Mesenteric fat pad (tissue), 1 donor: ENCODE measurements at places on chromosomes 5 and 9.

- no peak for DNase-seq
These were observed 21.5 kb upstream of the RFK start for GRCh38 chr9:76415731-76416130.

DNA sequence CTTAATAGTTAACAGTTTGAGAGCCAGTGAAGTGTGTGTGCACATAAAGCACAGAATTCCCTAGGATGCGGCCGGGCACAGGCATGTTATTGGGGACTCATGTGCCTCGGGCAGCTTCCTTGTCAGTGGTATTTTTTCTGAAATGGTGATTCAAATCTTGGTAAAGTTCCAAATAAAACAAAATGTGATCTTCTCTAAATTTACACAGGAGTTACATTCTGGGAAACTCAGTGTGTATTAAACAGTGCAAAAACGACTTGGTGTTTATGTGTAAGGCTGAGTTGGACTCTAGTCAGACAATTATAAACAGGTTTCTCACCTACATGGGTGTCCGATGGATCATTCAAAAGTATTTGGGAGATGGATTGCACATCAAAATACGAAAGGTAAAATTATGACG lies 48.9 kb downstream of the BOD1 start:
- DNase-seq, result no peak

GRCh38 chr9:127574072-127574993 lies 37.7 kb upstream of the STXBP1 start:
- no peak for DNase-seq

GRCh38 chr5:23223846-23224245 lies 283.6 kb upstream of the PRDM9 start:
- no peak for DNase-seq

GRCh38 chr5:5419291-5420210 lies 2.9 kb upstream of the ICE1 start:
- DNase-seq, result no peak

GRCh38 chr5:6781716-6782115 lies 68.5 kb downstream of the TENT4A start:
- no peak for DNase-seq

GRCh38 chr9:86352440-86353077 lies 1.7 kb downstream of the TUT7 start:
- DNase-seq, result no peak

GRCh38 chr5:120158211-120158610 lies 305.9 kb upstream of the PRR16 start:
- DNase-seq, result no peak

GRCh38 chr5:93632327-93632726 lies 49.3 kb downstream of the NR2F1 start:
- DNase-seq, result no peak

GRCh38 chr9:137490532-137491186 lies 31.5 kb upstream of the NSMF start:
- DNase-seq, result no peak

- no peak for DNase-seq
These were observed 113.5 kb downstream of the RORB start for GRCh38 chr9:74610523-74611061.

- no peak for DNase-seq
These were observed 129.9 kb downstream of the SGCD start for GRCh38 chr5:156456857-156457256.

DNA sequence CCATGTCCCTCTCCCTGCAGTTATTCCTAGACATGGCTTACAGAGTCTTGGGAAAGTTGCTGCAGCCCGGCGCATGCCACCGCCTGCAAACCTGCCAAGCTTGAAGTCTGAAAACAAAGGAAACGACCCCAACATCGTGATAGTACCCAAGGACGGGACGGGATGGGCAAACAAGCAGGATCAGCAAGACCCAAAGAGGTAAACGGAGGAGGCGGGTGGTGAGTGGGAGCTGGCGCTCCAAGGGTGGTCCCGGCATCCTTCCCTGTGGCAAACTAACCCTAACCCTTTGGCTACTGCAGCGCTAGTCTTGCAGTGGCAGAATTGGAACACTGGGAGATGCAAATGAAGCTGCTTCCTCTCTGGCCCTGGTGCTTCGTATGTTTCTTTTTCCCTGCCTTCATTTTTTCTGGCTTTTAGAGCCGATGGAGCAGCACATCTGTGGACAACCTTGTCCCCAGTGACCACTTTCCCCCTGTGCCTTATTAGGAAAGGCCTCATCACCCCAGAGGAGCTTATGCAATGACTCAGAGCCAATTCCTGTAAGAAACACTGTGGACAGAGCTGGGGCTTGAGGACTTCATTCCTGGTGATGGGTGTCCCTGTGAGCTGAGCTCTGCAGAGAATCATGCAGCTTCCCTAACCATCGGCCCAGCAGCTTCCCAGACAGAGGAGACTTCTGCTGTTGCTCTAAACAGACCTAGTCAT lies 38.9 kb downstream of the PRRC2B start:
- DNase-seq, result peak; percentile 89

DNA sequence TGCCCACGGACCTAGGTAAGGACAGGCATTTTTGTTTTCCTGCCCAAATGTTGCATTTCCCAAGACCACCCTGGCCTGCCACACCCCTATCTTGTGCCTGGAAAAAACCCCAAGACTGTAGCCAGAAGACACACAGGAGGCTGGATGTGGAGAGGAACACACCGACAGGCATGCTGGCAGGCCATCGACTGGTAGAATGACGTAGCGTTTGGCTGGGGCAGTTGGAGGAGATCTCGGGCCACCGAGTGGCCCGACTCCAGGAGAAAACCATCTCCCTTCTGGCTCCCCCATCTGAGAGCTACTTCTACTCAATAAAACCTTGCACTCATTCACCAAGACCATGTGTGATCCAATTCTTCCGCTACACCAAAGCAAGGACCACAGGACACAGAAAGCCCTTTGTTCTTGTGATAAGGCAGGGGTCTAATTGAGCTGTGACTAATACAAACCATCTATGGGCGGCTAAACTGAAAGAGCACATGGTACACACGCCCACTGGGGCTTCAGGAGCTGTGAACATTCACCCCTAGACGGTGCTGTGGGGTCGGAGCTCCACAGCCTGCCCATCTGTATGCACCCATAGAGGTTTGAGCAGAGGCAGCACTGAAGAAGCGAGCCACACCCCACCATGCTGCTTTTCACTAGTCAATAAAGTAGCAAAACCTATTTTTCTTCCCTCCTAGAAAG lies 38.9 kb upstream of the N4BP3 start:
- no peak for DNase-seq

- no peak for DNase-seq
These were observed 71.4 kb downstream of the ARHGEF37 start for GRCh38 chr5:149652697-149653096.

- DNase-seq, result no peak
These were observed 387.1 kb downstream of the TMEM232 start for GRCh38 chr5:110339399-110339798.

DNA sequence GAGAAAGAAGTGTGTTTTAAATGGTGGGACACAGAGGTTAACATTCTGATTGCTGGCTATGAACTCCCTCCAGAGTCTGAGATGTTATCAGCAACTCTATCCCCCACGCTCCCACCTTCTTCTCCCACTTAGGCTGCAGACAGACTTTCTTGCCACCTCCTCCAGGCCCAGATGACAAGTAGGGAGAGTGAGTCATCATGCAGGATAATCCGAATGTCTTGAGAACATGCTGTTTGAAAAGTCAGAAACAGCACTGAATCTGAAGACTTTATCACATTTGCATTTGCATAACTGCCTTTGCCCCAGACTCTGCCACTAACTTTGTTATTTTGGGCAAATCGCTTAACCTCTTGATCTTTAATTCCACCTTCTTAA lies 139.8 kb downstream of the ESM1 start:
- no peak for DNase-seq

DNA sequence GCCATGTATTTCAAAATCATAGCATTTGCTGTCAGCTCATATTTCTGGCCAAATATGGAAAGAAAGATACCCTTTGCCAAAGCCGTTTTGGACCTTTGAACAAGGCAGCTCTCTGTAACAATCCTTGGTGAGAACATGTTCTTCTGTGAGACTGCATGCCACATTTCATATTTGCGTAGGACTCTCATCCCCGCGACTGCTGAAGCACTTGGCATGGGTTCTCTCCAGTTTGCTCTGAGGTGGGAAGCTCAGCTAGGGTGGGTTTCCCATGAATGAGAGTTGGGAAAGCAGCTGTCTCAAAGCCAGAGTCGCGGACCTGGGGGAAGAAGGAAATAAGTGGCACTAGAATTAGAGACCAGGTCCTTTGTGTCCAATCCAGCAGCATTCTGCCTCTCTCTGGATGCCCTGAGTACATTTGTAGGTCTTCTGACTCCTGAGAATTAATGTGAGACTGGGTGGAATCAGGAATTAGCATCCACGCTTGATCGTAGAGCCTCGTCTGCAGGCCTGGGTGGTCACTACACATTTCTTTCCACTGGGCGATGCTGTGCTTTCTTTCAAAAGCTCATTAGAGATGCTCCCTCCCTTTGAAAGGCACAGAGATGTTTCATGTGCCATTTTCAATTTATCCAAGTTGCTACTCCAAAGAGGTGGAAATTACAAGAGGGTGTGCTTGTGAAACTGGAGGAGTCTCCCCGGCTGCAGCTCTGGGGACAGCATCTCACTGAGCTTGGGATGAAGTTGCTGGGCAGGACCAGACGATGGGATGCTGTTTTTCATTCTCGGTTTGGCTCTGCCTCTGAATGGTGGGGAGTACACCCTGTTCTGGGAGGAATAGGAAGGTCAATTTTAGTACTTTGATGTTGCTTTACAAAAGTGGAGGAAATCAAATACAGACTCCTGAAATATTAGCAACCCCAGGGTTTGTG lies 197.2 kb downstream of the GADD45G start:
- no peak for DNase-seq

DNA sequence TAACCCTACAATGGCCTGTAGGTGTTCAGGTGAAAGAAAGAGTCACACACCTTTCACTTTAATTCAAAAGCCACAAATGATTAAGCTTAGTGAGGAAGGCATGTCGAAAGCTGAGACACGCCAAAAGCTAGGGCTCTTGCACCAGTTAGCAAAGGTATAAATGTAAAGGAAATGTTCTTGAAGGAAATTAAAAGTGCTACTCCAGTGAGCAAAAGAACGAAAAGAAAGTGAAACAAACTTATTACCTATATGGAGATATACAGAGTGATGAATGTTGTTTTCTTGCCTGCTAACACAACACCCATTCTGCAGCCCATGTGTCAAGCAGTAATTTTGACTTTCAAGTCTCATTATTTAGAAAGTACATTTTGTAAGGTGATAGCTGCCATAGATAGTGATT lies 254.2 kb upstream of the SLC24A2 start:
- DNase-seq, result no peak

DNA sequence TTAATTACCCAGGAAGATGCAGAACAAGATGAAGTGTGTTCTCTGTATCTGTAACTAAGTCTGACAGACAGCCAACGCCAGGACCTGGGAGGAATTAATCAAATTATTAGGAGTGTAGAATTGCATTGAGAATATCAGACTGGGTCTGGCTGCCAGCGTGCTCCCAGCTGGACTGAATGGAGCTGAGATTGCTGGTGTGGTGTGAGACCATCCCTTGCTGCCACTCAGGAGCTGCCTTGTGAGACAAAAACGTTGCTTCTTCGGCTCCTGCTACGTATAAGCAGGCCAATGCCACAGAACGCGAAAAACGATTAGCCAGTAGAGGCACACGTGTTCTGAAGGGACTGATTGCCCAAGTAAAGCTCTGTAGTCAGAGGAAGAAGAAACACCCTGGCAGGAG lies 66.8 kb downstream of the AMBP start:
- peak; percentile 60 for DNase-seq

DNA sequence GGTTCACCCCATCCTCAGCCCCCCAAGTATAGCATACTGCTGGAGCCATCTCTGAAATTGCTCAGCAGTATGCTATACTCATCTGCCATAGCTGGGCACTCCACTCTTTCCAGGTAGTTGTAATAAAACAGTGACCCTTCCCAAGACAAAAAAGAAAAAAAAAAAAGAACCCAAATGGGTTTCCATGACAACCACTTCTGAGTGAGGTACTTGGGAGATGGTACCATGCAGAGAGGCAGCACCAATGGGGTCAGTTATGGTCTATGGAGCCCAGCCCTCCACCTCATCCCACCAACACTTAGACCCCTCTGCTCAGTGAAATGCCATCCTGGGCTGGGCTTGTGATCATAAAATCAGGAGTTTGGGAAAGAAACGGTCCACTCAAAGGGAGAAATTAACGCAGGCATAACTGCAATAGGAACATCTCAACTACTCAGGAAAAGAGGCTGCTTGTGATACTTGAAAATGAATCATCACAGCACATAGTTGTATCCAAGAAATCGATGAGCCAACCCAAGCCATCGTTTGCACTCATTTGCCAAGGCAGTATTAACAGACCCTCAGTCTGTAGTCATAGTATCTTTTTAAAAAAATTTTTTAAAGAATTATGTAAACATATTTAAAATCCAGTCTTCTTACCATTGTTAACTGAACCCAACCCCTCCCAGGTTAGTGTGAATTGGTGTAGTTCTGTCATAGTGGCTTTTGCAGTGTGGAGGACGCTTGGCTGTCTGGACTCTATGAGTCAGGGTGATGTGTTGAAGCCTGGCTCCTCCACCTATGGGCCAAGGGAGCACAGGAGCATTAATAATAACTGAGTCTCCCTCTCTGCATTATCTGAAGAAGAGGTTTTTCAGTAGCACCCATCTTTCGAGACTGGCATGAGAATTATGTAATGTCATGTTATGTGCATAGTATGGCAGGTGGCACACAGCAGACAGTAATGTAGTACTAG lies 402.7 kb downstream of the SPOCK1 start:
- no peak for DNase-seq

GRCh38 chr9:23635276-23635675 lies 190.8 kb downstream of the ELAVL2 start:
- DNase-seq, result no peak

DNA sequence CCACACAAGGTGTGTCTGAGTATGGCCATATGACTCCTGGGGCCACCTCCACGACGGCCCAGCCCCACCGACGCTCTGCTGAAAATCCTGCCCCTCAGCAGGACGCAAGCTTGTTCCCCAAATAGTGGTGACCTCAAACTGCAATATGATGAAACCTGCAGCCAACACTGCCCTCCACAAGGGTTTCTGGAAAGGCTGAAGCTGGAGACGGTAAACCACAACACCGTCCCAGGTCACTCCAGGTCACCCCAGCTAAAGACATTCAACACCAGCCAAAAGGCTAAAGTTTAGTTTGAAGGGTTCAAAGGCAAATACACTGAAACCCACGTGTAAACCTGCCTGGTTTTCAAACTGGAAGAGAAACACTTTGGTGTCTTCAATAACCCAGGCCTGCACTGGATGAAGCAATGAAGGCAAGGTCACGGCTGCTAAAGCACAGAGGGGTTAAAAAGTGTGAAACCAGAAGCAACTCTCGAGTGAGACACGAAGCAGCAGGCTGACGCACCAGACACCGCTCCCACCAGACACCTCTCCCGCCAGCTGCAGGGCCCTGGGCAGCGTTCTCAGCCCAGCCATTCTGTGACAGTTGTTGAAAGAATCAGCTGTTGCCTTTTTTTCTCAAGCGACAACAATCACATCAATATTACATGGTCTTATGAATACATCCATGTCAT lies 1.8 kb upstream of the LHX3 start:
- no peak for DNase-seq
